Ammon's horn (tissue), 1 donor: ENCODE measurements at places on chromosomes 13 and 19.
A peak's percentile ranks its signal among the peaks of the same experiment; 100 is the strongest.

GRCh38 chr13:91312324-91312723 lies 35.2 kb upstream of the MIR17HG start:
- DNase-seq = no peak

DNA sequence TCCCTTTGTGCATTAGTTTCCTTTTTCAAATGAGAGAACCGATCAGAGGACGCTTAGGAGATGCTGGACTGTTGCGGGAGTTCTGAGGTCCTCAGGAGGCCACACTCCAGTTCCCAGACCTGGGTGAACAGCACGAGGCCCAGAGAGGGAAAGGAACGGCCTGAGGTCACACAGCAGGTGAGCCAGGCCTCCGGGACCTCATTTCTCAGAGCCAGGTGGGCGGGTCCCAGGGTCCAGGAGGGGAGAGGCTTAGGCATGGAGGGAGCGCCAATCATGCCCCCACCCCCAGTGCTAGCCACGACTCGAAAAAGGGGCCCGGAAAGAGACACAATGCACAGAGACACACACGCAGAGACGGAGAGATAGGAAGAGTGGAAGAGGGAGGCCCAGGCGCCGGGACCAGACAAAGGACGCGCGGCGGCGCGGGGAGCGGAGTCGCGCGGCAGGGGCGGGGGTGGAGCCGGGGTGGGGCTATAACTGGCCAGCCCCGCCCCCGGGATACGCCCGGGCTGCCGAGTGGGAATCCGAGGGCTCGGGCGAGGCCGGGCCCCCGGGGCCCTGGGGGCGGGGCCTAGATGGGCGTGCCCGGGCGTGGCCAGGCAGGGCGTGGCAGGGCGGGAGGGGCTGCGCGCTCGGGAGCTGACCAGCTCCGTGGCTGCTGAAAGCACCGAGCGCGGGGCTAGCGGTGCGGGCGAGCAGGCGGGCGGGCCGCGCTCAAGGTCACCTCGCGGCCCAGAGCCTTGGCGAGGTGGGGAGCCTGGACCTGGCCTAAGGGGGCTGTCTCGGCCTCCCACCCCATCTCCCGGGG lies 1.6 kb downstream of the ELAVL3 start:
- peak; percentile 71 for DNase-seq

DNA sequence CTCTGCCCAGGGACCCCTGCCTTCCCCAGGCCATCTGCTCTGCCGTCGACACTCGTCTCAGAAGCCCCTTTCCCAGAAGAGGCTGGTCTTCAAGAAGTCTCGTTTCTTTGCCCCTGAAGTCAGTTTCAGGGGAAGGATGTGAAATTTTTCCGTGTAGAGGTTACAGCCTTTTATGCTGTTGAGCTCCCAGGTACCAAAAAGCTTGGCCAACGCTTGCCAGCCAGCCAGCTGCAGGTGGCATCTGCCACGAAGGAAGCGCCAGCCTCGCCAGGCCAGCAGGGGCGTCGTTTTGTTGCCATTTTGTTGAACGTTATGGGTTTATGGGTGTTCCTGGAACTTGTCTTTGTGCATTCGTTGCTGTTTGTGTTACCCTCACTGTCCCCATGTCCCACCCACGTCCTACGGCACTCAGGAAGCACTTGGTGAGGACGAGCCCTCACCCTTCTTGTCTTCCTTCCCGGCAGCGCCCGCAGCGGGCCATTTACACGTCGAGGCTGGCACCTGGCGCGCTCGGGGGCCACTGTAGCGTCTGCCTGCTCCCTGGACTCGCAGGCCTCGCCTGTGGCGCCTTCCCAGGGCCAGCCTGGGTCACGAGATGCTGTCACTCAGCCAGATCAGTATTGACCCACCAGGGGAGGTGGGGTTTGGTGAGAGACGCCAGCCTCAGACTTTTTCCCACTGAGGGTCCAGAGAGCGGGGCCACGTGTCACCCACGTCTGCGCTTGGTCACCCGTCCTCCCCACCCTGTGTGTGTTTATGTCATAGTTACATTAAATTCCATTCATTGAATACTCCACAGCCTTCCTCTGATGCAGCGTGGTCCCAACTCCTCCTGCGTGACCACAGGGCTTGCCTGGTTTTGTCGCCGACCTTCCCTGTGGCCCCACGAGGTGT lies 37.1 kb downstream of the AP1M1 start:
- DNase-seq = no peak

DNA sequence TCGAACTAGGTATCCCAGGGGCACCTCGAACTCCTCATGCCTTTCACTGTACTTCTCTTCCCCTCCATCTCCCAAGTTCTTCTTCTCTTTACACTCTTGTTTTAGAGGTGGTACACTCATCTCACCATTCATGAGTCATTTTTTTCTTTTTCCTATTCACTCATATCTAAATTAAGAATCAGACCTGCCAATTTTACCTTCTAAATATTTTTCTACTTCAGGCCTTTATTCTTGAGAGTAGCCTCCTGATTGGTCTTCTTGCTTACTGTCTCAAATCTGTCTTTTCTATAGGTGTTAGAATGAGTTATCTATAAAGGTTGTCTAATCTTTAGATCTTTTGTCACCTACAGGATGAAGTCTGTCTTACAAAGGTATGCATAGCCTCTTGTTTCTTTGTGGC lies 20.7 kb downstream of the TDRD3 start:
- DNase-seq = no peak

DNA sequence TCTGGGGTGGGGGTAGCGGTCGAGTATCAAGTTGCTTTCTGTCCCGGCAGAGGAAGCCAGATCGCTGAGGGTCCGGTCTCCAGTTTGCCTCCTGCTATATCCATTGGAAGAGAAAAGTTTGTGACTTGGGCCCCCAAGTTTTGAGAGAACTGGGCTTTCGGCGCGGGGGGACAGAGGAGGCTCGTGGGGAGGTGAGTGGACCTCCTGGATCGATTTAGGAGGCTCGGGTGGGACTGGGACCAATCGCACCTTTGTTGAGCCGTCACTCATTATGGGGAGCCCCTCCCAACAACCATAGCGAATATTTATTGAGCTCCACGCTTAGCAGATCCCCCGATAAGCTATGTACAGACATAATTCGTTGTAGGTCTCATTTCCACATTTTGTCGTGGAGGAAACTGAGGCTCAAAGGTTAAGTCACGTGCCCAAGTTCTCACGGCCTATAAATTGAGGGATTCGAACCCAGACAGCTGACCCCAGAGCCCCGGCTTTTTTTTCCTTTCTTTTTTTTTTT lies 909 bp downstream of the RFXANK start:
- DNase-seq = no peak

DNA sequence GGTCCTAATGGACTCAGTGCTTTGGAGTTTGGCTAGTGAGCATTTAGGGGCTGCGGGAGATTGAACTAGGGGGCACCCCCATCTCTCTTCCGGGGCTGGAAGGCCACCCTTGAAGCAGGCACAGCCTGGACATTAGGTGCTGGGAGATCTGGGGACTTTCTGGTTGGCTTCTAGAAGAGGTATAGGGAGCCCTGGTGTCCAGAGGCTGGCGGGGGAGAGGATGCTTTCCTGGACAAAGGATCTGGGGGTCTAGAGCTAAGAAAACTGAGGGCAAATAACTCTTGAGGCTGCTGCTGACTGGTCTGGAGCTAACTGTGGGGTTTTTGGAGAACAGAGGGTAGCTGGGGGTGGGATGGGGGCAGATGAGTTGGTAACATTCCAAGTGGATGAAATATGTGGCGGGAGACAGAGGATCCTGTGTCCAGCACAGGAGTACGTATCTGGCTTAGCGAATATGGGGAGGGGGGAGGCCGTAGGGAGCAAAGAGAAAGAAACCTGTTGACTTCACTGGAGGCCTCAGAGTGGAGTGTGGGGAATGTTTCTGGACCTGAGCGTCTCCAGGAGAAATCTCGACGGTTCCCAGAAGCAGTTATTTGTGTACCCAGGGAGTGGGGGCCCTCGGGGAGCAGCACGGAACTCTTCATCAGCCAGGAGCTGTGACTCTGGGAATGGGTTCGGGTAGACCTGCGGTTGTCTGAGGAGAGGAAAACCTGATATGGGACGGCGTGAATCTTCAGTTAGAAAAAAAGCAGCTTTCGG lies 1.4 kb downstream of the HNRNPUL1 start:
- no peak for DNase-seq

DNA sequence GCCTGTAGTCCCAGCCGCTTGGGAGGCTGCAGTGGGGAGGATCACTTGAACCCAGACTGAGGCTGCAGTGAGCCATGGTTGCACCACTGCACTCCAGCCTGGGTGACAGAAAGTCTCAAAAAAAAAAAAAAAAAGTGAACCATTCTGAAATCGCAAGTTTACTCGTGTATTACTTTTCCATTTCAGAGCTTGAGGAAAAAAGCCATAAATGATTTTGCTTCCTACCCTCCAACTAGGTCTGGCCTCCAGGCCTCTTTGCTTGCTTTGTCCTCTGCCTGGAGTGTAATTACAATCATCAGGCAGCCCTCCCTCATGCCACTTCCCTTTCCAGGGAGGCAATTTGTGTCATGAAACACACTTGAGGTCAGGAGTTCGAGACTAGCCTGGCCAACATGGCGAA lies 8.5 kb downstream of the BLVRB start:
- DNase-seq = no peak

GRCh38 chr19:6738787-6739389 lies 592 bp upstream of the TRIP10 start:
- peak; percentile 23 for DNase-seq

GRCh38 chr13:113998781-113999617 lies 25.1 kb upstream of the C13orf46 start:
- no peak for DNase-seq

DNA sequence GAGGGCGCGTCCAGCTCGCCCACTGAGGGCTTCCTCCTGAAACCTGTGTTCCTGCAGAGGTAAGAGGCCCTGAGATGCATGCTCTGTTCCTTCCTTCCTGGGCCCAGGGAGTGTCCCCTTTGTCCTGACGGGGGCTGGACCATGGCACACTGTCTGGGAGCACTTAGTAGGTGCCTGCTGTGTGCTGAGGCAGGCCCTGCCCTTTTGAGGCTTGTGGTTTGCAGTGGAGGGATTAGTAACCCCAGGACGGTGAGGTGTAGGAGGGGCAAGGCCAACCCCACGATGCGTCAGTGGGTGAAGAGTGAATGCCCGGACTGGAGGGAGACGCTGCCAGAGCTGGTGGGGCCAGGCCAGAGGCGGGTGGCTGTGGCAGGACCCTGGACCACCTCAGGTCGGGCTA lies 11.2 kb upstream of the F2RL3 start:
- no peak for DNase-seq

DNA sequence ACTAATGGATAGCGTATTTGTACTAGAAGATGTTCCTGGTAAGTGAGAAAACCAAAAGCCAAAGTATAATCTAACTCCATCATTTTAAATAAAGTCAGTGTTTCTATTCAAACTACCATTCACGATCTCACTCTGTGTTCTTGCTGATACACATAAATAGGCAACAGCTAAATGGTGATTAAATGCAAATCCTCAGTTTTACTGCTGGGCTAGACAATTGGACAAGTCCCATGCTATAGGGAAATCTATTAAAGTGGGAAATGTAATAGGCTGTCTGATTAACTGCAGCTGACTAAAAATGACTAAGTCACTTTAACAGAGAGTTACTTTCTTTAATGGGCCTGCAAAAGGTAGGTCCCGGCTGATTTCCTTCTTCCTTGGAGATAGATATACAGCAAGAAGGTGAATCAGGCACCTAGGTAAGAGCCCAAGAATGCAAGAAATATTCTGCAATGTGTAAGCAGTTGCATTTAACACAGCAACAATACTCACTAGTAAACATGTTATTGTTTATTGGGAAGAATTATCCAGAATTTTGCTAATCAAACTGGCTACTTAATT lies 298.4 kb downstream of the SLITRK6 start:
- no peak for DNase-seq

GRCh38 chr13:28984326-28984725 lies 164.2 kb downstream of the MTUS2 start:
- no peak for DNase-seq

DNA sequence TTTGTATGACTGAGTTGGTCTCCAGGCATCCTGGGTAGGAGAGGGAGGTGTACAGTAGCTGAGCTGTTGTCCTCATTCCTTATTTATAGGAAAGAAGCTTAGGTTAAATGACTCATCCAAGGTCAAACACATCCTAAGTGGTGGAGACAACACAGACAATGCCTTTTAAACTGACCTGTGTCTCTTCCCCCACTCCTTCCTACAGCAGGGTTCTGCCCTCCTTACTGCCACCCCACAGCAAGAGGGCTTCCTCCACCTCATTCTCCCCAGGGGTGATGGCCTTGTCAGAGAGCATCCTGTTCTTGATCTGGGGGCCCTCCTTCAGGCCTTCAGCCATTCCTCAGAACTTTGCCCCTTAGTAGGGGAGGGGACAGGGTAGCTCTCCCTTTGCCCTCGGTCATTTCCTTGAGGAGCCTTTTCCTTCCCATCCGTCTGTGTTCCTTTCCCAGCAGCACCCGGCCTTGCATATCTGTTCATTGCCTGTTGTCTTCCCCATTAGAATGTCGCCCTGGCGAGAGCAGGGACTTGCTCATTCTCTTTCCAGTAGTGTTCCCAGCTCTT lies 48.2 kb upstream of the GPI start:
- DNase-seq = no peak

DNA sequence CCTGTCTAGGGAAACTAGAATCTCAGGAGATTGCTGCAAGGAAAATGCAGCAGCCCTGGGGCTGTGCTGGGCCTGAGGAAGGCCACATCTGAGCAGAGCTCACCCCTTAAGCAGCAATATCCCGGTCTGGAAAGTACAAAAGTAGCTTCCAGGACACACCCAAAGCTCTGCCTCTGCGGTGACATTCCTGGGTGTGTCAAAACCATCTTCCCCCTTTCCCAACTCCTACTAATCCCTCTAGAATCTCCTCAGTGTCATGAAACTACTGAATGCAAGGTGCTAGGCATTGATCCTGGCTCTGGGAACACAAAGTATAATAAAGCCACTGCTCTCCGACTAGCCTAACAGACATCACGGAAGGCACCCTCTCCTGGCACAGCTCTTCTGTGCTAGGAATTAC lies 5.0 kb downstream of the PBX4 start:
- no peak for DNase-seq

DNA sequence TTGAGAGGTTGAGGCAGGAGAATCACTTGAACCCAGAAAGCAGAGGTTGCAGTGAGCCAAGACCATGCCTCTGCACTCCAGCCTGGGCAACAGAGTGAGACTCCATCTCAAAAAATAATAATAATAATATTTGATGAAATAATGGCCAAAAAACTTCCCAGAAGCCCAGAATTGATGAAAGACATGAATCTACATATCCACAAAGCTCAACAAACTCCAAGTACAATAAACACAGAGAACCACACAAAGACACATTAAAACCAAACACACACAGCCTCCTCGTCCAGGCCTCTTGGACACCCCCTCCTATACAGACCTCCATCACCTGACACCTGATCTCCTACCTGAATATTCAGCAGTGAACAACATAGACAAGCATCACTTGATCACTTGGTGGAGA lies 3.2 kb upstream of the SYDE1 start:
- no peak for DNase-seq

GRCh38 chr13:41384749-41385503 lies 72.4 kb upstream of the RGCC start:
- DNase-seq = no peak
